ENCODE measurements at places on chromosomes 3 and 15. TPM values are rescaled to one million over a fixed set of nuclear protein-coding genes. Genes with fewer than 3 reads are reported as not detected.

Gene SAXO2
- polyA plus RNA-seq, result 6.7 TPM

Gene CDC25A
- polyA plus RNA-seq, result 10.3 TPM

Gene GREM1
- polyA plus RNA-seq, result 0.21 TPM

Gene TGM5
- polyA plus RNA-seq, result not detected

Gene WDR93
- polyA plus RNA-seq, result 3.0 TPM

Gene CHRFAM7A
- polyA plus RNA-seq, result 4.1 TPM

Gene SLC35G2
- polyA plus RNA-seq, result 6.6 TPM

Gene CHRD
- polyA plus RNA-seq, result 13.3 TPM

Gene POPDC2
- 8.4 TPM for polyA plus RNA-seq

Gene HES1
- 112 TPM for polyA plus RNA-seq

Gene ERICH6
- not detected for polyA plus RNA-seq

Gene SHF
- 17.5 TPM for polyA plus RNA-seq

Gene SKOR1
- polyA plus RNA-seq, result 0.56 TPM

Gene XCR1
- polyA plus RNA-seq, result 0.23 TPM

Gene PSMA4
- 290 TPM for polyA plus RNA-seq

Gene DNAH12
- 2.0 TPM for polyA plus RNA-seq

Gene CRYGS
- 3.4 TPM for polyA plus RNA-seq
